ENCODE measurements at places on chromosomes 2 and 18.

DNA sequence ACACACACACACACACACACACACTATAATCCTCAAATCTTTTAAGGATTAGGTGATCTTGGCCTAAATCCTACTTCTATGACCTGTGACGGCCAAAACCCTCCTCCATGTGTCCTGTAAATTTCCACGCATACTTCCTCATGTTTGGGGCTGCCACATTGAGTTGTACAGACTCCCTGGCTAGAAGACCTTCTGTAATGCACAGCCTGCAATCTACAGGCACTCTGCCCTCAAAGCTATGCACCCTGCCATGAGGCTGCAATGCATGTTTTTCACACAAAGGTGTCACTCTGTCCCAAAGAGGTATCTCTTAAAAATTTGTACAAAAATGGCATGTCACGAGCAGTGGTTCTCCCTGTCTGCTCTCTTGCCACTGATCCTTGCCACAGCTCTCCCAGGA, 26.4 kb upstream of the B4GALT6 start:
- H3K4me1 ChIP-seq, result no peaks in the 10 kb centered on the region
- H3K27me3 ChIP-seq, result no peaks in the 10 kb centered on the region
- no peak overlapping the region for H3K27ac ChIP-seq
- DNase-seq, result no peak
- H3K36me3 ChIP-seq, result no peaks in the 10 kb centered on the region
- no peak overlapping the region for H3K4me3 ChIP-seq

DNA sequence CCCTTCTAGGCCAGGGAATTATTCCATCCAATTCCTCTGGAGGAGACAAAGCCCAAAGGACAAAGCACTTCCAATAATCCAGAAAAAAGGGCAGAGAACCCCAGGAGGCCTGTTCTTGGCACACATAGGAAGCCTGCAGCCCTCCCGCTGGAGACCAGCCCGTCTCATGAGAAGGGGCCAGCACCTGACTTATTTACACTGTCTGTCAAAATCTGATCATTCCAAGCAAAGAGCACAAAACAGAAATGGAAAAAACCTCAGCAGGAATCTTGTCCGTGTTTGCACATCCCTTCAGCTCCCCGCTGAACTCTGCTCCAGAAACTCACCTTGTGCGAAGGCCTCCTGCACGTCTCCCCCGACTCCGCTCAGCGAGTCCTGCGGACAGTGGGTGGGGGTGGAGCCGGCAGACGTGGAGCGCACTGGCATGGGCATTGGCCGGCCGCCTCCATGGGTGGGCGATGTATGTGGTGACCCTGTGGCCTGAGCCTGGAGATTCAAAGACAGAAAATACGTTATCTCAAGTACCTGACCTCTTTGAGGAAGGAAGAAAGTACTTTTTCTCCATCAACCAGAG, 46.2 kb upstream of the DNMT3A start:
- no peak overlapping the region for H3K4me3 ChIP-seq
- no peak overlapping the region for H3K27ac ChIP-seq
- no peaks in the 10 kb centered on the region for H3K27me3 ChIP-seq
- H3K4me1 ChIP-seq, result peaks cover 3% of the 10 kb centered on the region

GRCh38 chr2:51722311-51722710, 690.4 kb upstream of the NRXN1 start:
- H3K27me3 ChIP-seq, result no peaks in the 10 kb centered on the region
- DNase-seq, result no peak
- no peaks in the 10 kb centered on the region for H3K4me1 ChIP-seq
- no peaks in the 10 kb centered on the region for H3K36me3 ChIP-seq

- H3K27ac ChIP-seq, result no peak overlapping the region
- no peak for DNase-seq
- no peaks in the 10 kb centered on the region for H3K36me3 ChIP-seq
- H3K4me3 ChIP-seq, result no peak overlapping the region
- no peaks in the 10 kb centered on the region for H3K27me3 ChIP-seq
Measured at GRCh38 chr2:74821177-74822126, 12.5 kb upstream of the HK2 start.

- peaks cover 16% of the 10 kb centered on the region for H3K4me1 ChIP-seq
- peaks cover 32% of the 10 kb centered on the region for H3K36me3 ChIP-seq
- no peaks in the 10 kb centered on the region for H3K27me3 ChIP-seq
- H3K27ac ChIP-seq, result no peak overlapping the region
- DNase-seq, result no peak
- no peak overlapping the region for H3K4me3 ChIP-seq
Measured at GRCh38 chr2:42339191-42339912, 21.7 kb downstream of the COX7A2L start.

DNA sequence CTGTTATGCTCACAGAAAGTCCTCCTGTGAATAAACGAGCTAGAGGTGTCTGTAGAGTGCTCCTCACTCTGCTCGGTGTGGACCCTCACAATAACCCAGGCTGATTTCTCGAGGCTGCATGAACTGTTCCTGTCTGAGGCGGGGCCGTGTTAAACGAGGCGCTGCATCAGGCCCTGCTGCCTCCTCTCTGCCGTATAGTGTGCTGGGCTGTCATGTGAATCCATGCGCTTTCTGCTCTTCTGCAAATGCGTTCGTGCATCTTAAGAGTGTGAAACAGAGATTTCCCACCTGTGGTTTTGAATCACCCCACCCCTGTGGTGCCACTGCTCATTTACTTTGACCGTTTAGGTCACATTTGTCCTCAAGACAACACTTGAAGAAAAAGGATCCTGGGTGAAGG, 26.2 kb downstream of the TRAF3IP1 start:
- H3K4me1 ChIP-seq, result no peaks in the 10 kb centered on the region
- H3K27me3 ChIP-seq, result no peaks in the 10 kb centered on the region
- no peak overlapping the region for H3K27ac ChIP-seq
- peaks cover 11% of the 10 kb centered on the region for H3K36me3 ChIP-seq
- no peak overlapping the region for H3K4me3 ChIP-seq
- no peak for DNase-seq

DNA sequence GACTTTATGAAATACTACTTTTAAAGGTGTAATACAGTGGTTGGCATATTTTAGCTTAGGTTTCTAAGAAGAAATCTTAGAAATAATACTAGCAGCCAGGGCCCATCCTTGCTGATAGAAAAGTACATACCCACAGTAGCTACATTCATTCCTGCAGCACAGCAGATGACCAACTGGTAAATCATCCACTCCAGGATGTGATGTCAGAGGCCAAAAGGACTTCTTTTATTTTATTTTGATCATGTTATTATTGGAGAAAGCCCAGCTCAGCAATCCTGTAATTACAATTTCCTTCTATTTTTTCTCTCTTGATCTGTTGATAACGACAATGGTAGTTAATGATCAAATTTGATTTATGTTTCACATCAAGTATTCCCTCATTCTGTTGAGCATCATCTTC, 18.0 kb upstream of the TTN start:
- H3K4me3 ChIP-seq, result no peak overlapping the region
- H3K27ac ChIP-seq, result no peak overlapping the region
- no peak for DNase-seq
- no peaks in the 10 kb centered on the region for H3K27me3 ChIP-seq
- H3K4me1 ChIP-seq, result no peaks in the 10 kb centered on the region
- H3K36me3 ChIP-seq, result no peaks in the 10 kb centered on the region

- H3K27ac ChIP-seq, result no peak overlapping the region
- H3K4me1 ChIP-seq, result no peaks in the 10 kb centered on the region
- peaks cover 20% of the 10 kb centered on the region for H3K36me3 ChIP-seq
- no peaks in the 10 kb centered on the region for H3K27me3 ChIP-seq
Measured at GRCh38 chr18:47118981-47119380, 31.3 kb downstream of the HDHD2 start.

GRCh38 chr2:39247512-39248043, 3.8 kb upstream of the CDKL4 start:
- H3K4me1 ChIP-seq, result peaks cover 12% of the 10 kb centered on the region
- H3K4me3 ChIP-seq, result no peak overlapping the region
- H3K36me3 ChIP-seq, result peaks cover 3% of the 10 kb centered on the region
- DNase-seq, result no peak
- no peak overlapping the region for H3K27ac ChIP-seq
- H3K27me3 ChIP-seq, result no peaks in the 10 kb centered on the region

- no peak for DNase-seq
- no peak overlapping the region for H3K27ac ChIP-seq
- H3K27me3 ChIP-seq, result no peaks in the 10 kb centered on the region
- no peaks in the 10 kb centered on the region for H3K4me1 ChIP-seq
- no peaks in the 10 kb centered on the region for H3K36me3 ChIP-seq
Measured at GRCh38 chr2:233793465-233794127, 15.5 kb downstream of the MROH2A start.

DNA sequence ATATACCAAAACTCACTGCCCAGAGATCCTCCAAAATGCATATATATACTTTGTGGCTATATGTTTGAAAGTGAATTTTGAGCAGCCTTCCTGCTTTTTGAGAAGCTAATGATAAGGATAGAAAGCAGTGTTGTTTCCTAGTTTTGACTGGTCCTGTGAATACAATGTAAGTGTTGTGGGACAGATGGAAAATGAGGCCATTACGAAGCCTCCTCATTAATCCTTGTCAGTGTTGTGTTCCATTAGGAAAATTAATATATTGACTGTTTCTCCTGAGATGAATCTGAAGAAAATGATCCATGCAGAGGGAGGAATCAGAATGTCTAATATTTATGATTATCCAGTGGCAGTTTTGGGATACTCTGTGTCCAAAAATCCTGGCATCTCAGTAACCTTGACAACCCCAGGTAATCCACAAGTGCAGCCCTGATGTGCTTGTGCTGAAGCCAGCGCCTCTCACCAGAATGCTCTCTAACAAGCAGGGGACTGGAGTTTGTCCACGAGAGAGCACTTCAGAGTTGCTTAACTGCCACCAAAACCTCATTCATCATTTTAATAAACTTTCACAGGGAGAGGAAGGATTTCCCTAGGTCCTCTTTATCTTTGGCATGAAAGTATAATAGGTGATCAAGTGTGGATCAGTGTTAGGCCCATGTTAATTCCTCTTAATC, 418.6 kb downstream of the CMPK2 start:
- no peak overlapping the region for H3K4me3 ChIP-seq
- no peaks in the 10 kb centered on the region for H3K36me3 ChIP-seq
- DNase-seq, result no peak
- peaks cover 4% of the 10 kb centered on the region for H3K27me3 ChIP-seq

- no peaks in the 10 kb centered on the region for H3K36me3 ChIP-seq
- H3K27me3 ChIP-seq, result peaks cover 49% of the 10 kb centered on the region
- no peak overlapping the region for H3K4me3 ChIP-seq
- DNase-seq, result no peak
- no peak overlapping the region for H3K27ac ChIP-seq
Measured at GRCh38 chr18:8707556-8708300, 2.4 kb downstream of the MTCL1 start.

GRCh38 chr2:118987886-118988285, 45.9 kb downstream of the MARCO start:
- no peak overlapping the region for H3K27ac ChIP-seq
- no peak overlapping the region for H3K4me3 ChIP-seq
- no peaks in the 10 kb centered on the region for H3K36me3 ChIP-seq

- no peaks in the 10 kb centered on the region for H3K27me3 ChIP-seq
- H3K4me3 ChIP-seq, result no peak overlapping the region
- no peaks in the 10 kb centered on the region for H3K4me1 ChIP-seq
Measured at GRCh38 chr2:53407363-53408080, 360.1 kb upstream of the CHAC2 start.

All from CD4-positive, alpha-beta T cell (primary cell).